Fibroblast of the conjunctiva (primary cell): ENCODE measurements at places on chromosomes 4 and X.
A peak's percentile ranks its signal among the peaks of the same experiment; 100 is the strongest.

DNA sequence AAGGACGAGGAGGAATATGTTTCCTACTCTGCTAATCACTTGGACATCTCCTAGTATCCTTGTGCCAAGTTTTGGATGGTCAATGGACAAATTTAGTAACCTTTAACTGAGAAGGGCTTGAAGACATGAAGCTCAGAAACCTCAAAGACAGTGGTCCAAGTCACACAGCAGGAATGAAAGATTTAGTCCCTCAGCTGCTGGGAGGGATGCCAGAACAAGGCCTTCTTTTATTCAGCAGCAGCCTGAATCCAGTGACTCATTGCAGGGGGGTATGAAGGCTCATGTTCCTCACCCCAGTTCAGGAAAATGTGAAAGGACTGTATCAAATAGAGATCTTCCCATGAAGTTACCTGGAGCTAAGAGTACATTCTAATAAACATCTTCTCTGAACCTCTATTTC lies 214.9 kb upstream of the UGT8 start:
- peak; percentile 77 for DNase-seq

DNA sequence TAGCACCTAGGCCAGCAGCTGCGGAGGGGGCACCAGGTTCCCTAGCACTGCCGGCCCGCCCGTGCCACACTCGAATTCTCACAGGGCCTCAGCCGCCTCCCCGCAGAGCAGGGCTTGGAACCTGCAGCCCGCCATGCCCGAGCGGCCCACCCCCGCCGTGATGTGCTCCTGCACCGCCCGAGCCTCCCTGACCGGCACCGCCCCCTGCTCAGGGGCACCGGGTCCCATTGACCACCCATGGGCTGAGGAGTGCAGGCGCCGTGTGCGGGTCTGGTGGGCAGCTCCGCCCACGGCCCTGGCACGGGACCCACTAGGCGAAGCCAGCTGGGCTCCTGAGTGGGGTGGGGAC lies 35.4 kb upstream of the ENPP6 start:
- DNase-seq: no peak

GRCh38 chr4:155592938-155593297 lies 73.7 kb upstream of the GUCY1A1 start:
- no peak for DNase-seq

DNA sequence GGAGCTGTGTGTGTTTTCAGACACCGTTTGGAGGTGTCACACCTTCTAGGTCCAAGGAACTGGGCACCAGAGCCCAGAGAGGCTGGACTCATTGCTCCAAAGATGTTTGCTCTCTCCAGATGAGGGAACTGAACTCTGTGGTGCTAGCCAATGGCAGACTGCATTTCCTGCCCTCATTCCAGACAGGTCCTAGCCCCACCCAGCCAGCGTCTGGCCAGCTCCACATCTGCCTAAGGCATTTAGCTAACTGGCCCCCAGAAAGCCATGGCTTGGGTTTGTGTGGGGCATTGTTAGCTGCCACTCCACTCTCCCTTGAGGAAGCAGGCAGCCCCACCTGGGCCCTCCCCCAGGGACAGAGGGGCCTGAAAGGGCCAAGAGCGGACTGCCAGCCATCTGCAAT lies 11.4 kb downstream of the FGD1 start:
- no peak for DNase-seq

DNA sequence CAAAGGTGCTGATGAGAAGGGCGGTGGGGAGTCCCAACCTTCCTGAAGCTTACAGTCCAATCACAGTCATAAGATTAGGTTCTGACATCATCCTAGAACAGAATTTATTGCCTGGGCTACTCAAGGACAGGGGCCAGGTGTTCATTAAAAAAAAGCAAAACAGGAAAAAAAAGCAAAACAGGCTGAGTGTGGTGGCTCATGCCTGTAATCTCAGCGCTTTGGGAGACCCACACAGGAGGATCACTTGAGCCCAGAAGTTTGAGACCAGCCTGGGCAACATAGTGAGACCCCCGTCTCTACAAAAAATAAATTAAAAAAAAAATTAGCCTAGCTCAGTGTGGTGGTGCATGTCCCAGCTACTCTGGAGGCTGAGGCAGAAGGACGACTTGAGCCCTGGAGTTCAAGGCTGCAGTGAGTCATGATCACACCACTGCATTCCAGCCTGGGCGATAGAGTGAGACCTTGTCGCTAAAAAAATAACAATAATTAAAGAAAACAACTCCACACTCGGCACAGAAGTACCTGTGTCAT lies 3.0 kb downstream of the RAB9A start:
- DNase-seq: no peak

- DNase-seq: peak; percentile 28
Observed at GRCh38 chr4:137558951-137559350, 26.7 kb upstream of the PCDH18 start.

- DNase-seq: peak; percentile 47
Observed at GRCh38 chr4:38179690-38180377, 219.6 kb downstream of the PTTG2 start.

DNA sequence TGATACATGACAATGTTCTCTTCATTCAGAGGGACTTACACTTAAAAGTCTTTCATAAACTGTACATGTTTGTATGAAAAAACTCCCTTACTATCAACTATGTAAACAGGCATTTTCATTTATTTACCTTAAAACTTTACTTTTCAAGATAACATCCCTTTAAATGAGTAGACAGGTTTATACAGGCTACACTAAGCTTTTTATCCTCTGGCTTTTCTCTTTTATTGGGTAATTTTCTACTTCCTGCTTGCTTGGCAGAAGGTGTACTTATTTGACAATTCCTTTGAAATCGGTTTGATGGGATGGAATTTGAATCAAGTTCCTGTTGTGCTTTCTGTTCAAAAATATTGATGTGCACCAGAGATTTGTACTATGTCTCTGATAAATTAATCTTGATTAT lies 81.4 kb downstream of the PTPN13 start:
- no peak for DNase-seq
